SK-N-SH (cell line): ENCODE measurements at places on chromosomes 12 and 14. TPM values are rescaled to one million over a fixed set of nuclear protein-coding genes. Genes with fewer than 3 reads are reported as not detected.

Gene BDKRB1
- polyA plus RNA-seq = 14.4 and 16.9 TPM in 2 replicates

Gene HCAR3
- polyA plus RNA-seq = not detected in 2 replicates

Gene FAM181A
- not detected in 2 replicates for polyA plus RNA-seq

Gene TAS2R46
- polyA plus RNA-seq = 0.07 TPM in 1 of 2 replicates, not detected in the other

Gene PARP2
- polyA plus RNA-seq = 21.4 and 23.3 TPM in 2 replicates

Gene SLC17A8
- 0.11 TPM in 1 of 2 replicates, not detected in the other for polyA plus RNA-seq

Gene TMEM233
- polyA plus RNA-seq = 2.3 and 2.6 TPM in 2 replicates

Gene RAD51AP1
- polyA plus RNA-seq = 6.0 and 7.1 TPM in 2 replicates

Gene KCNK13
- polyA plus RNA-seq = not detected in 2 replicates

Gene CCDC38
- not detected in 2 replicates for polyA plus RNA-seq

Gene ZFYVE1
- 18.6 and 23.6 TPM in 2 replicates for polyA plus RNA-seq

Gene RNF212B
- polyA plus RNA-seq = not detected in 2 replicates

Gene TSHR
- not detected in 2 replicates for polyA plus RNA-seq

Gene TEX22
- 0.26 and 0.29 TPM in 2 replicates for polyA plus RNA-seq

Gene FAM186B
- polyA plus RNA-seq = 0.16 and 0.24 TPM in 2 replicates

Gene CCDC196
- polyA plus RNA-seq = not detected in 2 replicates

Gene TESPA1
- polyA plus RNA-seq = not detected in 2 replicates

Gene AQP2
- polyA plus RNA-seq = not detected in 2 replicates

Gene WIF1
- polyA plus RNA-seq = not detected in 2 replicates

Gene SLCO1B1
- not detected in 2 replicates for polyA plus RNA-seq

Gene OR4N5
- not detected in 2 replicates for polyA plus RNA-seq

Gene COX8C
- not detected in 2 replicates for polyA plus RNA-seq

Gene VRTN
- polyA plus RNA-seq = not detected in 2 replicates

Gene TAS2R20
- 0.33 and 0.65 TPM in 2 replicates for polyA plus RNA-seq

Gene EML1
- 4.4 and 6.3 TPM in 2 replicates for polyA plus RNA-seq

Gene TRHDE
- 0.46 and 1.1 TPM in 2 replicates for polyA plus RNA-seq

Gene RFC5
- 15.3 and 16.0 TPM in 2 replicates for polyA plus RNA-seq

Gene SLC6A15
- 0.76 and 0.96 TPM in 2 replicates for polyA plus RNA-seq

Gene HOXC12
- not detected in 2 replicates for polyA plus RNA-seq

Gene POTEG
- 0.43 and 0.70 TPM in 2 replicates for polyA plus RNA-seq

Gene SRGAP1
- polyA plus RNA-seq = 2.6 and 3.1 TPM in 2 replicates

Gene KRT78
- not detected in 2 replicates for polyA plus RNA-seq

Gene KLRB1
- not detected in 2 replicates for polyA plus RNA-seq

Gene DERA
- polyA plus RNA-seq = 16.6 and 20.0 TPM in 2 replicates

Gene STXBP6
- 0.16 and 0.36 TPM in 2 replicates for polyA plus RNA-seq

Gene PRPH
- polyA plus RNA-seq = 1.7 and 1.9 TPM in 2 replicates

Gene ZNF605
- 4.0 and 6.9 TPM in 2 replicates for polyA plus RNA-seq

Gene JKAMP
- 95.4 and 146 TPM in 2 replicates for polyA plus RNA-seq

Gene NRXN3
- polyA plus RNA-seq = 1.3 and 1.6 TPM in 2 replicates

Gene AJUBA
- polyA plus RNA-seq = 24.4 and 36.2 TPM in 2 replicates

Gene EIF2S3B
- 0.07 and 0.16 TPM in 2 replicates for polyA plus RNA-seq

Gene CLEC4C
- not detected in 2 replicates for polyA plus RNA-seq

Gene CBX5
- polyA plus RNA-seq = 11.6 and 14.1 TPM in 2 replicates

Gene KRT6C
- polyA plus RNA-seq = not detected in 2 replicates

Gene MVK
- 6.3 and 7.0 TPM in 2 replicates for polyA plus RNA-seq

Gene GALNT8
- not detected in 2 replicates for polyA plus RNA-seq

Gene ZFC3H1
- polyA plus RNA-seq = 19.1 and 32.0 TPM in 2 replicates

Gene HOXC13
- not detected in 2 replicates for polyA plus RNA-seq

Gene PPP1R3E
- polyA plus RNA-seq = 6.6 and 7.4 TPM in 2 replicates

Gene TOMM20L
- not detected in 2 replicates for polyA plus RNA-seq

Gene RASSF8
- 15.3 and 17.9 TPM in 2 replicates for polyA plus RNA-seq
